ENCODE measurements at places on chromosomes 5 and 9.

DNA sequence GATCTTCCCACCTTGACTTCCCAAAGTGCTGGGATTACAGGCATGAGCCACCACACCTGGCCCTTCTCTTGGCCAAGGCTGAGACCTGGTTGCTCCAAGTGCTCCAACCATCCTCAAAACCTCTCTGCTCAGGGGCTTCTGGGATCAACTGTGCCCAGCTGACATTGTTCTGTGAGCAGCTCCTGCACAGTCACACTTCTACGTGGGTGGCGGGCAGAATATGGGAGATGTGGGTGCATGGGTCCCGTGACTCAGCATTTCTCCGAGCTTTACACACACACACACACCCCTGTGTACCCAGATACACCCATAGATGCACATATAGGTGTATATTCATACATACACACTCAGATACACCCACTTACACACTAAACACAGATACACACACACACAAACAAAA lies 10.5 kb upstream of the MYORG start:
- no peak for DNase-seq

GRCh38 chr5:109838157-109838556 lies 148.4 kb downstream of the MAN2A1 start:
- DNase-seq, result no peak

- DNase-seq, result no peak
Measured at GRCh38 chr9:137317021-137317717, 15.1 kb upstream of the NRARP start.

DNA sequence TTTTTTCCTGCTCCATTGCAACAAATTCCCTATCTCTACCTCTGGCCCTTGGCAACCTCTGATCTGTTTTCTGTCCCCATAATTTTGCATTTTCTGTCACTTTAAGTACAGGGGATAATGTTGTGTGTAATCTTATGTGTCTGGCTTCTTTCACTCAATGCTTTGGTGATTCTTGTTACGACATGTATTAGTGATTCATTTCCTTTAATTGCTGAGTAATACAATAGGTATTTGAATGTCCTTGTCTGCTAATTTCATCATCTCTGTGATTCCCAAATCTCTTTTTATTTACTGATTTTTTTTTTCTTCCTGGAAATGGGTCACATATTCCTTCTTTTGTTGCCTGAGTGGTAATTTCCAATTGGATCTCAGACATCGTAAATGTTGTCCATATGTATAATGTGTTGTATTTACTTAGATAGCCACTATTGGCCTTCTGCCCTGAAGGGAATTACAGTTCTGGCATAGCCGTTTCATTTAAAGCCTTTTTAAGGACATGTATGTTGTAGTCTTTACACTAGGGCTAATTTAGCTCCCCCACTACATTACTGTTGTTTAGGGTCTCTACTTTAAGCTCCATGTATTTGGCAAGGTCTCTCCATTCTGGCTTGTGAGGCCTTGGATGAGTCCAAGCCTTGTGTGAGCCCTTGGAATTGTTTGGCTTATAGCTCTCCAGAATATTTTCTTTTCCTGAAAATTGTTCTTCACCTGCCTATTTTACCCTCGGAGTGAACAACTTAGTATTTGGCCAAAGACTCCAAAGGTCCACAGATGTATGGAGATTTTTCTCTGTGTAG lies 683.8 kb downstream of the LRRC70 start:
- DNase-seq, result no peak

DNA sequence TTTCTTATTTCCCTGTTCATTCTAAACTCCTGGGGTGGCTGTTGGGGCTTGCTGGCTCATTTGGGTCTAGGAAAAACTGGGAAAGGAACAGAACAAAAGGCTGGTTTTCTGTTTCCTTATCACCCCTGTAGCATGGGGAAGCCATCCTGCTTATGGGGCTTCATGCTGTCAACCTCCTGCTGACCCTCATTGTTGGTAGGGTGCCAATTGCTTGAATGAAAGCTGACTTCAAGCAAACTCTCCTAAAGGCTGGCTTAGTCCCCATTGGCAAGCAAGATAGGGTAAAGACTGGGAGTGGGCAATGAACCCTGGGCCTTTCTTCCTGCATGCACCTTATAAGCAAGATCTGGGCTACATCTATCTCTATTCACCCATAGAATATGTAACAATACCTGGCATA lies 511.6 kb downstream of the DMAC1 start:
- DNase-seq, result no peak

GRCh38 chr5:150036513-150036912 lies 36.0 kb downstream of the HMGXB3 start:
- DNase-seq, result no peak

GRCh38 chr9:69674716-69675438 lies 2.7 kb upstream of the APBA1 start:
- DNase-seq, result no peak

DNA sequence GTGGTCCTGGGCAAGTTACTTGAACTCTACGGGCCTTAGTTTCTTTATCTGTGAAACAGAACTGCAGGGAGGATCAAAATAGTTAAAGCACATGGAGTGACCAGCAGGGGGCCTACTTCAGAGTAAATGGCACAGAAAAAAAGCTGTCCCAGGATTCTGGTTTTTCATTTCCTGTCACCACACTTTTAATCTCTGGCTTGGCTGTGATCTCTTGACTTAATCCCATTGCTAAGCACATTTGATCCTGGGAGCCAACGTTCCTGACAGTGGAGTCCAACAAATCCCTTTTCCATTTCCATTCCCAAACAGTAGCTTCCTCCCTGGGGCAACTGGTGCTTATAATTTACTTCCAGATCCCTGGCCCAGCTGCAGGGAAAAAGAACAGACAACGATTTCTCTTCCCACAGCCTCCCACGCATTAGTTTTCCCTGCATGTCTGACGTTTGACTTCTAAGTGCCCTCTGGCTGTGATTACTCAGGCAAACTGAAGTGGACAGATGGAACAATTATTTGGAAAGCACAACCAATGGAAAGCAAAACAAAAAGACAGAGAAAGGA lies 136.5 kb upstream of the STK32A start:
- DNase-seq, result no peak

All from activated CD8-positive, alpha-beta memory T cell treated with anti-CD3 and anti-CD28 coated beads for 1 hour (primary cell).